ENCODE measurements at places on chromosomes 4 and X. TPM values are rescaled to one million over a fixed set of nuclear protein-coding genes. Genes with fewer than 3 reads are reported as not detected.

DNA sequence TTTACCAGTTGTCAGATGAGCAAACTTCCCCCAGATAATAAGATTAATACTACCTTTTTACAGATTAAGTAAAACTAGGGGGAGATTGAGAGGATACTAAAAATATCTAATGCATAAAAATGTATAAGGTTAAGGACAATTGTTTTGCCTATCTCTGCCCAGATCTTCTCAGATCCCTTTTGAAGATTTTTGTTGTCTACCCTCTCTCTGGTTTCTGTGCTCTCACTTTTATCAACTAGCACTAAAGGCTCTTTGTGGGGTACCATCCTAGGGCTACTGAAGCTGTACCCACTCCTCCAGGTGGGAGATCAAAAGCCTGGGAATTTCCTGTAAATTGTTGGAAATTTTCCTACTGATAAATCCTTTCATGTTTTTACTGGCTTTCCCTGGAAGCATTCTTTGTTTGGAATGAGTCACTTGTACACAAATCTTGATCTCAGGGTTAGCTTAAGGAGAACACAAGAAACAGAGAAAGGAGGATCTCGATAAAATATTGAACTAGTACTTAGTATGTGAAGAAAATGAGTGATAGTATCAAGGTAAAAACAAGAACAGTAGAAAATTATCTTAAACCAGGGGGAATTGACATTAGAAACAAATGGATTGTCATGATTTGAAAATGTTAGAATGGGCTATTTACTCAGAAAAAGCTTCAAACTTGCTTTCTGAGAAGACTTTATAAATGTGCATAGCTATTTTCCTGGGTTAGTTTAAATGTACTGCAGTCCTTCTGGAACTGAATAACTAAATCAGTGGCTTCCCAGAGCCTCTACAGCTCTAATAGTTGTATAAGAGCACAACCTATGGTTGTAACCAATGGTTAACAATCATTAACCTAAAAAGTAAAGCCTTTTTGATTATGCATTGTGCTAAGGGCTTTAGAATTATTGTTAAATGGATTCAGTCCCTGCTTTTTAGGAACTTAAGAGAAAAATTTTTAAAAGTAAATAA is 679.9 kb upstream of the MAGEB2 start:
- H3K27me3 ChIP-seq: no peaks in the 10 kb centered on the region
- no peaks in the 10 kb centered on the region for H3K36me3 ChIP-seq
- no peak overlapping the region for H3K27ac ChIP-seq
- DNase-seq: no peak

- no peak for DNase-seq
- H3K4me3 ChIP-seq: no peak overlapping the region
- H3K27ac ChIP-seq: no peak overlapping the region
- no peaks in the 10 kb centered on the region for H3K36me3 ChIP-seq
- H3K27me3 ChIP-seq: no peaks in the 10 kb centered on the region
- no peaks in the 10 kb centered on the region for H3K4me1 ChIP-seq
These were observed 11.3 kb upstream of the SMARCA5 start for GRCh38 chr4:143502231-143502630.

The PPEF1 gene
- polyA plus RNA-seq: not detected

The GUCY1A1 gene
- polyA plus RNA-seq: not detected
